ENCODE measurements at places on chromosomes 7 and 10.
A peak's percentile ranks its signal among the peaks of the same experiment; 100 is the strongest.

- H3K27me3 ChIP-seq = no peaks in the 10 kb centered on the region
- H3K4me1 ChIP-seq = no peaks in the 10 kb centered on the region
- no peak overlapping the region for H3K27ac ChIP-seq
- DNase-seq = no peak
- H3K36me3 ChIP-seq = no peaks in the 10 kb centered on the region
Measured at GRCh38 chr10:16787361-16787791, 29.8 kb downstream of the RSU1 start.

DNA sequence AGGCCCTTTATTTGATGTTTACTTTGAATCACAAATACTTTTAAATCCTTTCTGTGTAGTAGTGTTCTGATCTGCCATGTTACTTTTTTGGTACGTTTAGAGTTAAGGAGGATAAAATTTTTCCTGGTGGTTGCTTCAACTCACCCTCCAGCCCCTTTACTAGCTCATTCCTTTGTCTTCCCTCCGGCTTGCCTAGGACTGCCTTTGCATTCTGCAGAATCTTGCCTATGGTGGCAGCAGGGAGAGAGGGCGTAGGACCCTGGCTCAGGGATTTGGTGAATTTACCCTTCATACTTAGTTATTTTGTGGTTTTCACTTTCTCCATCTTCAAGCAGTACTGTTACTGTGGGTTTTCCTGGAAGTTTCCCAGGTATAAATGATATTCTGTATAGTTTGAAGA, 833.5 kb downstream of the XPNPEP1 start:
- no peaks in the 10 kb centered on the region for H3K36me3 ChIP-seq
- H3K4me3 ChIP-seq = no peak overlapping the region
- no peaks in the 10 kb centered on the region for H3K27me3 ChIP-seq
- no peak for DNase-seq

DNA sequence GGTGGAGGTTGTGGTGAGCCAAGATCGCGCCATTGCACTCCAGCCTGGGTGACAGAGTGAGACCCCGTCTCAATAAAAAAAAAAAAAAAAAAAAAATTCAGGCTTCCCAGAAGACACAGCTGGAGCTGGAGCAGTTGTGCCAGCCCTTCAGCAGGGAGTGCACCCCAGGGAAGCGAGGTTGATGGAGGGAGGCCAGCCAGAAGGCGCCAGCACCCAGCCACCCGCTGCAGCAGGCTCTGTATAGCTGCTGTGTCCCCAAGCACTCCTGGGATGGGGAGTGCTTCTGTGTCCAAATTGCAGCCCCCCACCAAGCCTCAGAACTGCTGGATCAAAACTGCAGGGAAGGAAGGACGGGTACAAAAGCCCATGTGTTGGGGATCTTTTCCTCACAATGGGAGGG, 47.8 kb downstream of the COBL start:
- no peaks in the 10 kb centered on the region for H3K36me3 ChIP-seq
- no peak overlapping the region for H3K27ac ChIP-seq
- H3K4me1 ChIP-seq = peaks cover 15% of the 10 kb centered on the region
- H3K4me3 ChIP-seq = no peak overlapping the region
- DNase-seq = no peak

DNA sequence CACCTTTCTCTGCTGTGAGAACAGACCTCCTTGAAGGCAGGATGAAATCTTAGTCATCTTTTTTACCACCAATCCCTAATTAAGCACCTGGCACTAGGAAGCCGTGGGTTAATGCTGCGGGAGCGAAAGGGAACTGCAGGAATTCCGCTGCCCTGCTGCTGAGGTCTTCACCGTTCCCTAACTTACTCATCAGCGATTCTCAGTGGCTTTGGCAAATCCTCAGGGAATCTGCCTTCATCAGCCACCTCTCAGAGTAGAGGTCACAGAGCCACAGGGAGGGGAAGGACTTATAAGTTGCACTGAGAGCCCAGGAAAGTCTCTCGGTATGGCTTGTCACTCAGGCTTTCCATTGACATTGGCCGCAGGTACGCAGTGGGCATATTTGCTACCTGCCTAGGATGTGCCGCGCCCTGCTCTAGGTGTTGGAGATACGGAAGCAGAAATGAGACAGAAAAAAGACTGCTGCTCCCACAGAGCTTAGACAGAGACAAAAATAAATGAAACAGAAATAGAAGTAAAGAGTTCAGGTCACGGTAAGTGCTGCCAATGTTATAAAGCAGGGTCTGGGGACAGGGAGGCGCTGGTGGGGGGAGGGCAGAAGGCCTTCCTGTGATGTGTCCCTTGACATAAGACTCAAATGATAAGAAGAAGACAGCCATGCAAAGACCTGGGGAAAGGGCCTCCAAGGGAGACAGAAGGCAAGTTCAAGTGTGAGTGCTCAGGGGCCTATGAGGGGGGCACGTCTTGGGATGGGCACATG, 72.6 kb upstream of the OPALIN start:
- no peak overlapping the region for H3K27ac ChIP-seq
- DNase-seq = no peak
- H3K27me3 ChIP-seq = peaks cover 11% of the 10 kb centered on the region
- no peak overlapping the region for H3K4me3 ChIP-seq

- H3K27me3 ChIP-seq = no peaks in the 10 kb centered on the region
- peak overlapping the region; percentile 86 for H3K27ac ChIP-seq
- DNase-seq = no peak
- H3K36me3 ChIP-seq = no peaks in the 10 kb centered on the region
- peaks cover 37% of the 10 kb centered on the region for H3K4me1 ChIP-seq
Measured at GRCh38 chr10:6300106-6300783, 97.5 kb downstream of the PFKFB3 start.

DNA sequence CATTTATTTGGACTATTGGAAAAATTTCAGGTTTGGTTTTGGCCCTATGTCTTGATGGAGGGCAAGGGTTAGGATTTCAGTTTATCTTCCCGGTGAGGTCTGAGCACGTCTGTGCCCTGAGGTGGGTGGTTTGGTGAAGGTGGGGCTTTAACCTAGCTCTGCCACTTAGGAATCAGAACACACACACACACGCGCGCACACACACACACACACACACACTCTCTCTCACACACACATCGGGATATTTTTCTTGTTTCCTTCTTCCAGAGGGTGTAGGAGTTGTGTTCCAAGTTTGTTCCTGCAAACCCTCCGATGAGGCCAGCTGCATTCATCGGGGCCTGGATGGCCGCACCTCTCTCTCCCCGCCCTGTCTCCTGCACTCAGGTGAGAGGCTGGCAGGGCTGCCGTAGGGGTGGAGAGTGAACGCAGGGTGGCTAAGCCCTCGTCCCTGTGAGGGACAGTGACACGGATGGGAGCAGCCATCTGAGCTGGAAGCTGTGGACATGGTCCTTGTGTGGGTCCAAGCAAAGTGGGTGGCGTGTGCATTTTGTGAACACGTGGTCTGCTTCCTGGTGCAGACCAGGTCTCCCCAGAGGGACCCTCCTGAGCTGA, 34.2 kb downstream of the CHST12 start:
- H3K27me3 ChIP-seq = no peaks in the 10 kb centered on the region
- H3K4me1 ChIP-seq = peaks cover 15% of the 10 kb centered on the region
- H3K36me3 ChIP-seq = no peaks in the 10 kb centered on the region
- no peak for DNase-seq
- no peak overlapping the region for H3K27ac ChIP-seq

DNA sequence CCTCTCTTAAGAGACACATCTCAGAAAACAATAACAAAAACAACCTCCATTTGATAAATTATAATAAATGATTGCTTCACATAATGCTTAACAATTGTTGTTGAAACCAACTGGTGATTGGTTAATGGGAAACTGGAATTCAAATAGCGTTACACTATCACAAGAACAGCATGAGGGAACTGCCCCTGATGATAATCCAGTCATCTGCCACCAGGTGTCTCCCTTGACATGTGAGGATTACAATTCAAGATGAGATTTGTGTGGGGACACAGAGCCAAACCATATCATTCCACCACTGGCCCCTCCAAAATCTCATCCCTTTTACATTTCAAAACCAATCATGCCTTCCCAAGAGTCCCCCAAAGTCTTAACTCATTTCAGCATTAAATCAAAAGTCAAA, 375.9 kb downstream of the BMPER start:
- no peak for DNase-seq
- H3K4me3 ChIP-seq = no peak overlapping the region
- no peak overlapping the region for H3K27ac ChIP-seq
- H3K36me3 ChIP-seq = no peaks in the 10 kb centered on the region

- H3K36me3 ChIP-seq = no peaks in the 10 kb centered on the region
- H3K27me3 ChIP-seq = peaks cover 83% of the 10 kb centered on the region
- peak; percentile 44 for DNase-seq
- no peak overlapping the region for H3K27ac ChIP-seq
- peak overlapping the region; percentile 18 for H3K4me3 ChIP-seq
Measured at GRCh38 chr10:101120884-101121653, 10.0 kb upstream of the TLX1 start.

DNA sequence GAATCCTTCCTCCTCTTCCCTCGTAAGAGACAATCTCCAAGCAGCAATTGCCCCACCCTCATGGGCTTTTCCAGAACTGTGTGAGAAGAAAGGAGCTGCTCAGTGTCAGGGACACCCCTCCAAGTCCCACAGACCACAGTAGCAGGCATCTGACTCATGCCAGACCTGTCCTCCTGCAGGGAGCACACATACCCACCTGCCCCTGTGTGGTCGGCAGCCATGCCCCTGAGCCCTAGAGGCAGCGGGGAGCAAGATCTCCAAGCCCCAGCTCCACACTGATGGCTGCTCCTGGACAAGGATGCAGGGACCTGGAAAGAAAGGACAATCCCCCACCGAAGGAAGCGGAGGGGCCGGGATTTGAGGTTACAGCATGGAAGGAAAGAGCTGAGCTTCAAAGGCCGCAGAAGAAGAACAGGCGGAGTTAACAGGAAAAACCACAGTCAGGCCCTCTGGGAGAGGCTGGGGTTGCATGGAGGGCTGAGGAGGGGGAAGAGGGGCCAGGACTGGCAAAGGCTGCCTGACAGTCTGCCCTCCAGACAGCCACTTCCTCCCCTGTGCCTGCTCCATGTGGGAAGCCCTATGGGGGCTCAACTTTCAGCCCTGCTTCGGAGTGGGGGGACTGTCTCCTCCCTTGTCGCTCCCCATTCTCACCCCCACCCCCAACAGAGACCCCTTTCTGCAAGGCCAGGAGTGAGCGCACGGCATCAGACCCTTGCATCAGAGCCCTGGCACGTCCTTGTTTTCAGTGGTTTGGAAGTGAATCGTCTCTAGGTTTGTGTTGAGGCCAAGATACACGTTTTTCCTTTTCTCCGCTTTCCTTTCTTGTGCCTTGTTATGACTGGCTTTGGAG, 46.8 kb downstream of the ASB13 start:
- H3K27ac ChIP-seq = peak overlapping the region; percentile 76
- no peaks in the 10 kb centered on the region for H3K36me3 ChIP-seq
- no peaks in the 10 kb centered on the region for H3K27me3 ChIP-seq
- no peak for DNase-seq
- no peak overlapping the region for H3K4me3 ChIP-seq

GRCh38 chr7:19455623-19456022, 253.2 kb downstream of the POLR1F start:
- no peaks in the 10 kb centered on the region for H3K27me3 ChIP-seq
- no peaks in the 10 kb centered on the region for H3K4me1 ChIP-seq
- no peak overlapping the region for H3K4me3 ChIP-seq
- DNase-seq = no peak

DNA sequence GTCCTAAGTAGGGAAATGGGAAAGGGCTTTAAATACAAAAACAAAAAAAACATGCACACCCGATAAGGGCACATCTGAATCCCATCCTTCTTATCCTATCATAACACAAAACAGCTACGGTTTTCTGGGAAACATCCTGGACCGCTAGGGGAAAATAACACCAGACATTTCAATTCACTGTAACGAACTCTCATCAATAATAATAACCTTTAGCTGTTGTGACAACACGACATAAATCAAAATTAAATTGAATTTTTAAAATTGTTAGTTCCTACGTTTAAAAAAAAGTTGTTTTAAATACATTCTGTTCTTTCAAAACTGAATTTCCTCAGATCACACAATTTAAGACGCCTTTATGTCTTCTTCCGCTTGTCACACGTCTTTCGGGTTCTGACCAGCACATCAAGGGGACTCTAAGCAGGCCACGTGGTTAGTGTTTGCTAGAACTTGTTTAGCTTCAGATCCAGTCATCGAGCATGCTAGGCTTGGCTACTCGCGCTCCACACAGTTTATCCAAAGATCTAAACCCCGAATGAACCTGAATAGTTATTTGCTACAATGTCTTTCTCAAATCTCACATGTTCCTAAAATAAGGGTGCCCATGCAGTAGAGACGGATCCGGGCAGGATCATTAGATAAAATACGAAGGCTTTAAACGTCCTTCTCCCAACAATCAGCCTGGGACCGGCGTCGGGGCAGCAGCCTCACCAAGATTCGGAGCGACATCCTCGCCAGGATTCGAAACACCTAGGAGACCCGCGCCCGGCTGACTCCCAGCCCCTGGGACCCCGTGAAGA, 839 bp downstream of the IKZF5 start:
- H3K27me3 ChIP-seq = no peaks in the 10 kb centered on the region
- no peaks in the 10 kb centered on the region for H3K36me3 ChIP-seq
- peaks cover 18% of the 10 kb centered on the region for H3K4me1 ChIP-seq
- peak; percentile 80 for DNase-seq
- H3K4me3 ChIP-seq = peak overlapping the region; percentile 64

DNA sequence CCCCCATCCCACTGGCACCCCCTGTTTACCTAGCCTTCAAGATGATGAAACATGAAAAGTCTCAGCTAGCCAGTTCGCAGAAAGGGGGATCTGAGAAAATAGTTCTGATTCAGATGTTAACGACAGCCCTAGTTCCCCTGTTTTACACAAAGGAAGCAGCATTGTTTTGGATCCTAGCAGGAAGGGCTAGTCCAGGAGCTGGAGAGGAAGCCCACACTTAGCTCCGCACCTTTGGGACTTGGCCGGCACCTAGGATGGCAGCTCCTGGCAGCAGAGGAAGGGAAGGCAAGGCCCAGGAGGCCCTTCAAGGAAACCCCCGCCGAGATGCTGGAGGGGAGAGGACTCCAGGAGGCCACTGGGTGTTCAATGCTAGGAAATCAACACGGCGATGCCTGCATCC, 29.0 kb upstream of the MGMT start:
- no peak for DNase-seq
- H3K36me3 ChIP-seq = no peaks in the 10 kb centered on the region
- no peak overlapping the region for H3K4me3 ChIP-seq
- H3K4me1 ChIP-seq = no peaks in the 10 kb centered on the region
- H3K27me3 ChIP-seq = no peaks in the 10 kb centered on the region

GRCh38 chr10:5014936-5015335, 11.3 kb upstream of the AKR1C2 start:
- no peak overlapping the region for H3K27ac ChIP-seq
- no peak for DNase-seq
- H3K27me3 ChIP-seq = no peaks in the 10 kb centered on the region
- H3K36me3 ChIP-seq = no peaks in the 10 kb centered on the region
- H3K4me1 ChIP-seq = no peaks in the 10 kb centered on the region

Measured in hepatocyte (in vitro differentiated cells).